ENCODE measurements at places on chromosomes 6 and 20.
A peak's percentile ranks its signal among the peaks of the same experiment; 100 is the strongest.

DNA sequence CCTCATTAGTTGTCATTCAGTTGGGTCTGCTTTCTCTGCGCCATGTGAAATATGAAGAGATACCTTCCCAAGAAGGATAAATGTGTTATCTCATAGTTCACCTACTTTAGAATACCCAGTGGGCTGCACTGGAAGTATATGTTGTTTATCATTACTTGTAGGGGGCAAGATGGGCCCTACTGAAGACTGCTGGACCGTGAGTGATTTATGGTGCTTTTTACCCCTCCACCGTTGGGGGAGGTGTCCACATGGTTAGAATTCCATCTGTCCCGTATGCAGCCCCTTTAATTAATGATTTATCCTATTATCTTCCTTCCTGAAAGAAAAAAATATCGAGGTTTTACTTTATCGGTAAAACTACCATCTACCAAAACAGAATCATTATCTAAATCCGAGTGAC is 97.0 kb downstream of the TSHZ2 start:
- H3K4me1 ChIP-seq: peaks cover 2% of the 10 kb centered on the region
- no peaks in the 10 kb centered on the region for H3K27me3 ChIP-seq
- H3K4me3 ChIP-seq: no peak overlapping the region

DNA sequence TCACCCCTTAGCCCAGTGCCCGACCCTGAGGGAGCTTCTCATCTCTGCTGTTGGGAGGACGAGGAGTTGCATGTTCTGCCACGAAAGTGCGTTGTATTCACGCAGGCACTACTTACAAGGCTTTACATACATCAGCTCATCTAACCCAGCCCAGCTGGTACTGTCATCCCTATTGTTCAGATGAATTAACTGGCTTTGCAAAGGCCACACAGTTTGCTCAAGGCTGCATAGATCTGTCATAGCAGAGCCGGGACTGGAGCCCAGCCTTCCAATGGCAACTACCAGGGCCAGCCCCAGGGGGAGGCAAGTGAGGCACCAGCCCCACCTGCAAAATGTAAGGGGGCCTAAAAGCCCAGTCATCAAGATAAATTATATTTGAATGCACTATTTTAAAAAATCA is 257.6 kb downstream of the NFATC2 start:
- H3K36me3 ChIP-seq: no peaks in the 10 kb centered on the region
- peaks cover 3% of the 10 kb centered on the region for H3K4me1 ChIP-seq
- no peak for DNase-seq
- H3K4me3 ChIP-seq: no peak overlapping the region
- H3K27me3 ChIP-seq: peaks cover 3% of the 10 kb centered on the region

DNA sequence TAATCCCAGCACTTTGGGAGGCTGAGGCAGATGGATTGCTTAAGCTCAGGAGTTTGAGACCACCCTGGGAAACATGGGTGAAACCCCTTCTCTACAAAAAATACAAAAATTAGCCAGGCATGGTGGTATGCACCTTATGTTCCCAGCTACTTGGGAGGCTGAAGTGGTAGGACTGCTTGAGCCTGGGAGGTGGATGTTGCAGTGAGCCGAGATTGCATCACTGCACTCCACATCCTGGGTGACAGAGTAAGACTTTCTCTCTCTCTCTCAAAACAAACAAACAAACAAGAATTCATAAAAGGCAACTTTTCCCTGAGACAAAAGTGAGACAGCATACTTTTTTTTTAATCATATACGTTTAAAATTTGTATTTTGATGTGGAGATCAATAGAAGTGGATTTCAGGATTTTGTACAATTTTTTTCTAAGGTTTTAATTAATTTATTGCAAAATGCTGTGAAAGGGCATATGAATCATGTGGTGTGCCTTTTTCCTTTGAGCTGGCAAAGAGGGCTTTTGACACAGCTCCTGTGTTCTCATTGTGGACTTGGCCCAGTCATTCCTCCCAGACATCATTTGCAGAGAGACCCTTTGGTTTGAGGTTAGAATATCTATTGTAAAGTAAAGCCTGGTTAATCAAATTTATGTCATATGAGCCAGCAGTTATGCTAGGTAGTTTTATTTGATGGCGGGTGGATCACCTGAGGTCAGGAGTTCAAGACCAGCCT is 77.1 kb downstream of the TULP4 start:
- DNase-seq: no peak
- no peak overlapping the region for H3K4me3 ChIP-seq

DNA sequence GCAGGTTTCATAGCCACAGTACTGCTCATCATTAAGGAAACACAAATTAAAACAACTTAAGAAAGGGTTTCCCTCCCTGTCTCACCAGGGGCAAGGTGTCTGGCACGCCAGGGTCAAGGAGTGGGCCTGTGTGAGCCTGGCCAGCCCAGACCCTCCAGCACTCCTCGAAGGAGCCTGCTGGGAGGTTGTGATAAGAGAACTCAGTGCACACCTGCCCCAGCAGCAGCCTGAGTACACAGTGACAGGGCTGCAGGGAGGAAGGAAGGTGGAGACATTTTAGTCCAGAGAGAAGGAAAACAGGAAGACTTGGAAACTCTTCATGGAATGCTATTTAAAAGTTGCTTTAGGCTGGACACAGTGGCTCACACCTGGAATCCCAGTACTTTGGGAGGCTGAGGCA is 14.1 kb downstream of the NINL start:
- H3K36me3 ChIP-seq: peaks cover 2% of the 10 kb centered on the region
- H3K4me3 ChIP-seq: no peak overlapping the region
- no peak overlapping the region for H3K27ac ChIP-seq
- no peak for DNase-seq
- H3K27me3 ChIP-seq: no peaks in the 10 kb centered on the region

DNA sequence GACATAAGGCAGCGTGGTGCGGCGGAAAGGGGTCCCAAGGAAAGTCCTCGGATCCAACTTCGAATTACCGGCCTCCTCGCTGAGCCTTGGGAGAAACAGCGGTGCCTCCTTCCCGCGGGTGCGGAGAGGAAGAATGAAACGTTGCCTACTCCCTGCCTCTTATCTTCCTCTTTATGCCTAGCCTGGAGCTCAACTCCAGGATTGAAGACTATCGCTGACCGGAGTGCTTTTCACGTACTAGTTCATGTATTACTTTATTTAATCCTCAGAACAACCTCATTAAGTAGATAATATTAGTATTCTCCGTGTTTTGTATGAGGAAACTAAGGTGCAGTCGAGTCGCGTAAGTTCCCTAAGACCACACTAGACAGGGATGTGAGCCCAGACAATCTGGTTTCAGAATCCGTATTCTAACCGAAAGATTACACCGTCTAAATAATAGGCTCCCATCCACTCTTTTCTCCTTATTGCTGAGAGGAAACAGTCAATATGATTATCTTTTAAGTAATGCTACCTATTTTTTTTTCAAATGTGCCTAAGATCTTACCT is 793 bp upstream of the PDSS2 start:
- H3K4me3 ChIP-seq: peak overlapping the region; percentile 74
- DNase-seq: no peak
- no peaks in the 10 kb centered on the region for H3K4me1 ChIP-seq
- no peaks in the 10 kb centered on the region for H3K36me3 ChIP-seq
- no peak overlapping the region for H3K27ac ChIP-seq
- no peaks in the 10 kb centered on the region for H3K27me3 ChIP-seq

DNA sequence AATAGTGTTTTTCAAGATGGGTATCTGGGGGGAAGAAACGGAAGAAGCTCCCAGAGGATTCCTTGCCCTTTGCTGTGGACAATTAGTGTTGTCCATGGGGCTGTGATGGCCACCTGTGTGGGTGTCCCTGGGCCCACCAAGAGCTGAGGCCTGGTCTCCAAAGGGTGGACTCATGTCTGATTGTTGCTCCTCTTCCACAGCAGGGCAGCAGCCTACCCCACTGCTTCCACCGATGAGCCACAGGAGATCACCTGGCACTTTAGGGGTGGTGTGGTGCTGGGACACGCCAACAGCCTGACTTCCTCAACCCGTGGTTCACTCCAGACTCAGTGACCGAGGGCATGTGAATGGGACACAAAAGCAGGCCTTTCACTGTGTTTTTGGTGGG is 25.1 kb downstream of the PRPH2 start:
- no peak overlapping the region for H3K4me3 ChIP-seq
- no peak for DNase-seq
- no peaks in the 10 kb centered on the region for H3K4me1 ChIP-seq
- peaks cover 2% of the 10 kb centered on the region for H3K36me3 ChIP-seq
- H3K27ac ChIP-seq: no peak overlapping the region

DNA sequence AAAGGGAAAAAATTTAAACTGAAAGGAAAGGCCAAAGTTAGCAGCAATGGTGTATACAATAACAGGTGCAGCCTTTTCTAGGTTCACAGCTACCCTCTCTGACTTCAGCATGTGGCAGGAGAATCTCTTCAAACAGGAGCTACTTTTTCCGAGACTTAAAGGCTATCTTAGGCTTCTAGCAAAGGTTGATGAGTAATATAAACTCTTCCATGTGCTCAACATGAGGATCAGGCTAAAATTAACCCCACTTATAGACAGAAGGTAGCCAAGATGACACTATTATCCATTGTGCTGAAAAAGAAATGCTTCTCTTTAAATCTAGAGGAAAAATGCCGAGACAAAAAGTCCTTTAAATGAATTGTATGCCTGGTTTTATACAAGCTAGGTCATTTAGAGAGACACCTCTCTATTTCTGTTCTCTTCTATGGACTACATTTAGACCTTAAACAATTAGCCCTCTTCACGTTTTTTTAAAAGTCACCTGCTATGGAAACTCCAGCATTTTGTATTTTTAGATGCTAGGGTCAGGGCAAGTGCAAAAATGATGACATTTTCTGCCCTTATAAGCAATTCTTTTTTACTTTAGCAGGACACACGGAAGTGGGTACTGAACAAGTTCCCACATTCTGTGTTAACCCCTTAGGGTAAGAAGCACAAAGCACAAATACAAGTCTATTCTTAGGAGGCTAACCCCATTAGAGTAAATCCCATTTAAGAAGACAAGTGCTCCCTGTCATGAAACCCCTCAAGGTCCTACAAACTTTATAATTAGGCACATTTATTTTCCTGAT is 216.8 kb upstream of the CITED2 start:
- H3K4me3 ChIP-seq: no peak overlapping the region
- H3K27ac ChIP-seq: no peak overlapping the region
- DNase-seq: no peak
- H3K27me3 ChIP-seq: no peaks in the 10 kb centered on the region
- peaks cover 4% of the 10 kb centered on the region for H3K4me1 ChIP-seq
- no peaks in the 10 kb centered on the region for H3K36me3 ChIP-seq

DNA sequence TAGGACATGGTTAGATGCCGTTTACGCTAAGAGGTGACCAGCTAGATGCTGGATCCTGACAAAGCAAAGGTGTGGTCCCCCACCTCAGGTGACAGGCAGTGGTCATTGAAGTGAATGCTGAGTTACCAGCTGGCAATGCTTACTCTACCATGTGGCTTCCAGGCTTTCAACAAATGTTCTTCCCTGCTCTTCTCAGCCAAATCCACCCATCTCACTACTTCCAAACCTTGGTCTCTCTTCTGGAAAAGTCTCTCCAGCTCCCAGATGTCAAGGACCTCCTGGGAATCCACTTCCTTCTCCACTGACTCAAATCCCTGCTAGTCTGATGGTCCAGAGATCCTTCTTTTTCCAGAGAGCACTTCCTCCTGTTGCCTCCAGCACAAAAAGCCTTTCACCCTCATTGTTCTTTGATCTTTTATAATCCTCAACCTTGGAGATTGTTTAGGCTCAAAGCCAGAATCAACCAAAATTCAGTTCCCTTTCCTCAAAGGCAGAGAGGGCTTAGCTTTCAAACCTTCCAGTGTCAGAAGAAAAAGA is 228.0 kb downstream of the ZNF217 start:
- no peaks in the 10 kb centered on the region for H3K36me3 ChIP-seq
- no peak for DNase-seq
- no peaks in the 10 kb centered on the region for H3K27me3 ChIP-seq
- peaks cover 12% of the 10 kb centered on the region for H3K4me1 ChIP-seq

DNA sequence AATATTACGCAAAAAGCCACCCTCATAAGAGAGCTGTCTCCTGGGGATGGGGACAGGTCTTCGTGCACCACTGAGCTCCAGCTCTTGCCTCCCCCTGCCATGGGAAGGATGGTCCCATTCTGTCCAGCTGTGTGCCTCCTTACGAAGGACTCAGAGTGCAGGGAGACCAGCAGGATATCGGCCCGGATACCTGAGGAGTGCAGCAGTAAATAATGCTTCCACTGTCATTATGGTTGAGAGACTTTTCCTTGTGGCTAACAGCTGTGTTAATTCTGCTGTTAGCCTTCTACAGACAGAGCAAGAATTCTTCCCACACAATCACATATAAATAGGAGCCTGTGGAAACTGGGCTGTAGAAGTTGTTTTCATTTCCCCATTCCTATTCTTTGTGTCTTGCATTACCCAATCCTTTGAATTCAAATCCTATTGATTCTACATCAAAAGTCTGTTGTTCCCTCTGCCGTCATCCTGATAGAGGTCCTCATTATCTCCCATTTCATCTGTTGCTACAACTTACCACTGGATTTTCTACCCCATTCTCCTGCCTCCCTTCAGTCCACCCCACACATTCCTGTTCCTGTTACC is 364.6 kb upstream of the SOX4 start:
- H3K36me3 ChIP-seq: no peaks in the 10 kb centered on the region
- peaks cover 9% of the 10 kb centered on the region for H3K4me1 ChIP-seq
- peak; percentile 8 for DNase-seq
- H3K27ac ChIP-seq: peak overlapping the region; percentile 14

GRCh38 chr6:169896826-169897456 is 145.5 kb downstream of the ERMARD start:
- H3K4me1 ChIP-seq: no peaks in the 10 kb centered on the region
- no peaks in the 10 kb centered on the region for H3K36me3 ChIP-seq
- H3K27me3 ChIP-seq: no peaks in the 10 kb centered on the region
- no peak overlapping the region for H3K27ac ChIP-seq
- H3K4me3 ChIP-seq: no peak overlapping the region

- no peaks in the 10 kb centered on the region for H3K36me3 ChIP-seq
- DNase-seq: no peak
- no peak overlapping the region for H3K27ac ChIP-seq
- H3K4me3 ChIP-seq: no peak overlapping the region
Observed at GRCh38 chr6:121594053-121594452, 158.6 kb downstream of the GJA1 start.

DNA sequence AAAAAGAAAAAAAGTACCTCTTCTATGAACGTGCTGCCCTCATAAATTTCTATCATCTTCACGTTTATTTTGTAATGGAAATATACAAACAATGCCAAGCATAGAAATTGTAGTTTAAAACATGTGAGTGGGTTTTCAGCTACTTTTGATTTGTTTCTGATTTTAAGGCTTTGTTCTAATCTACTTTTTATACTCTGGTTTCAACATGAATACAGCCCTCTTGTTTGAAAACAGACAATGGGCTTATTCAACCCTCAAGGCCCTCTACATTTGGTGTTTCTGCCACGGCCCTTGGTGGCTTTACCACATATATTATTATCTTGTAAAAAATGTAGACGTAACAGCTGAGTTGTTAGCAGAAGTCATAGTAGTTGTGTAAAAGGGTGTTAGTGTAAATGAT is 153.9 kb downstream of the SOX4 start:
- H3K4me1 ChIP-seq: peaks cover 57% of the 10 kb centered on the region
- no peak for DNase-seq
- H3K27ac ChIP-seq: peak overlapping the region; percentile 49
- H3K4me3 ChIP-seq: no peak overlapping the region
- peaks cover 17% of the 10 kb centered on the region for H3K36me3 ChIP-seq
- no peaks in the 10 kb centered on the region for H3K27me3 ChIP-seq

- H3K36me3 ChIP-seq: no peaks in the 10 kb centered on the region
- H3K27ac ChIP-seq: no peak overlapping the region
- no peak for DNase-seq
- H3K4me1 ChIP-seq: peaks cover 17% of the 10 kb centered on the region
- no peaks in the 10 kb centered on the region for H3K27me3 ChIP-seq
- no peak overlapping the region for H3K4me3 ChIP-seq
Observed at GRCh38 chr6:167793421-167793820, 33.3 kb upstream of the AFDN start.

- peaks cover 23% of the 10 kb centered on the region for H3K4me1 ChIP-seq
- no peak overlapping the region for H3K27ac ChIP-seq
Observed at GRCh38 chr20:31605902-31606803, 1.1 kb downstream of the ID1 start.
